ENCODE measurements at places on chromosomes 1 and 21.

DNA sequence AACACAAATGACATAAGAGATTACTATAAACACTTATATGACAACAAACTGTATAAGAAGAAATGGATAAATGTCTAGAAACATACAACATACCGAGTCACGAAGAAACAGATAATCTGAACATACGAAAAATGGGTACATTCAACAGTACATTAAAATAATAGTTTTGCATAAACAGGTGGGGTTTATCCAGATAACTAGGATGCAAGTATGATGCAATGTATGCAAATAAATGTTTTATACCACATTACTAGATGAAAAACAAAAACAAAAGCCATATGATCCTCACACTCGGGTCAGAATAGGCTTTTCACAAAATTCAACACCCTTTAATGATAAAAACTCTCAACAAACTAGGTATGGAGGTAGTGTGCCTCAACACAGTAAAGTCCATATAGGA lies 1585.7 kb downstream of the BRINP3 start:
- no peak for DNase-seq

GRCh38 chr21:35408401-35408800 lies 359.3 kb upstream of the RUNX1 start:
- no peak for DNase-seq

DNA sequence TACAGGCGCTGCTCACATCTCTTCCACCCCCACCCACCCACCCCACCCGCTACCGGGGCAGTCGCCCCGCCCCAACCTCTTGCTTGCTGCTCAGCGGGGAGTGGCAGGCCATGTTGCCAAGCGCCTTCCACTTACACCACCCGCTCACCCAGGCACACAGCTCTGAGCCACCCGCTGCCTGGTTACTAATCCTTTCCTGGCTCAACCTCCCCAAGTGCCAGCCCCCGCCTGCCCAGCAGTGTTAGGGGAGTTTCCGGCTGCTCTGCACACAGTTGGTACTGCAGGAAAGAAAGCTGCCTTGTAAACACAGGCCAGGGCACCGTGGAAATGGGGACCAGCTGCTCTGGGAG lies 56.2 kb downstream of the LACTBL1 start:
- no peak for DNase-seq

GRCh38 chr1:11058026-11058425 lies 1.8 kb downstream of the SRM start:
- DNase-seq: no peak

GRCh38 chr21:34844013-34844923 lies 175.5 kb downstream of the CLIC6 start:
- no peak for DNase-seq

- no peak for DNase-seq
Measured at GRCh38 chr1:237700181-237700580, 190.5 kb downstream of the ZP4 start.

GRCh38 chr1:7454895-7455784 lies 316.0 kb upstream of the VAMP3 start:
- no peak for DNase-seq

- DNase-seq: peak; percentile 65
Measured at GRCh38 chr1:24364975-24365678, 46.0 kb downstream of the GRHL3 start.

DNA sequence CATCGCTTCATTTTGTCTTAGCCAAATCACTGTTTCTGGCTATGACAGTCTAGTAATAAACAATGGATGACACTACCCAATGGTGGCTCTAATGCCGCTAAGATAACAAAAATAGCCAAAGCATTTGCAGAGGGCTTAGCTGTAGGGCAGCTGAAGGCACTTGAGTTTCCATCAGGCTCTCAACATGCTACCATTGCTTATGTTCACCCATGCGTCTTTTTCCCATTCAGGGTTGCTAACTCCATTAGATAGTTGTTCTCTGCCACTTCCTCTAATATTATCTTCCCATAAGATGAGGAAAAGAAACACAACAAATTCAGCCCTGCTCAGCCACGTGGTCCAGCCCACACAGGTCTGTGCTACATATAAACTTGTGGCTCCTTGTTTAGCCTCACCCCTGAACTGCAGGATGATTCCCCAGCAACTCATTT lies 159.6 kb downstream of the TOMM20 start:
- peak; percentile 31 for DNase-seq

DNA sequence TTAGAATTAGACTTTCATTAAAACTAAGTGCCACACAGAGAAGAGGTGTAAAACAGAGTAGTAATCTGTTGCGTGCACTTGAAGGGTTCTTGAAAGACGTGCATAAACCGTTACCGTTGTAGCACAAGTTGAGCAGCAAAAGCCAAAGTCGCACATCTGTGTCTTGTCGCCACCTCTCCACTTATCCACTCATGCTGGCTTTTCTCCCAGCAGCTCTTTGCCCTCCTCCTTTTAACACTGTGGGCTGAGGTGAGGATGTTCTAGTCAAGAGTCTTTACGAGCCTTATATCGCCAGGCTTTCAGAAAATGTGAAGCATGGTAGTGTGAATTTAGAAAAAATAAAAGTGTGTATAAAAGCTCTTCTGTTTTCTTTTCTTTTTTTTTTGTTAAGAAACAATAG lies 48.0 kb downstream of the NR5A2 start:
- no peak for DNase-seq

GRCh38 chr21:25858325-25858724 lies 123.6 kb downstream of the GABPA start:
- DNase-seq: no peak

DNA sequence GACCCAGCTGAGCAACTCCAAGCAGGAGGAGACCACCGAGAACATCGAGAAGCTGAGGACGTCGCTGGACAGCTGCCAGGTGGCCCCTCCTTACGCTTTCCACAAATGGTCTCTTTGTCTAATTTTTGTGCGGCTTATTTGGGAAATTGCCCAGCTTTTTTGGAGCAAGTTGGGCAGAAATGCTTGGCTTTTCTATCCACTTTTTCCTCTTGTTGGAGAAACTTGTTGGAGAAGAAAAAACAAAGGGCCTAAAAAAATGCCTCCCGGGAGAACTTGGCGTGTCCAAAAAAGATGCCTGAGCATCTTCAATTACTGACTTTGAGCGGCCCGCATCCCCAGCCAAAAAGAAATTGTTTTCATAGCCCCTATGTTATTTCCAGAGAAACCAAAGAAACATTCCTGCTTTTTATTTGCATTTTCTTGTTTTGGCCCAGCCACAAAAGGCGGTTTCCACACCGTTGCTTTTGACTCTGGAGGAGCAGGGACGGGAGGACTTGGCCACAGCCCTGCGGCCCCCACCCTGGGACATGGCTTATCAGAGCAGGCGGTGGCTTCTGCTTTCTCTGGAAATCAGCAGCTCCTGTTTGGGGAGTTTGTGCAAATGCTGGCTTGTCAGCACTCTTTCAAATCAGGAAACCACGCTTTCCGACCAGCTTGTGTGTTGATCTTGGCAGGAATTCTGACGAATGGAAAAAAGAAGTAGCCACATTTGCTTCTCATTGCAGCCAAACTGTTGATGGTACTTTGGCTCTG lies 81.2 kb upstream of the EFHD2 start:
- DNase-seq: no peak

GRCh38 chr21:24183077-24183476 lies 1424.2 kb downstream of the MRPL39 start:
- DNase-seq: no peak

- DNase-seq: no peak
Measured at GRCh38 chr1:229035054-229035747, 235.7 kb upstream of the RAB4A start.

- DNase-seq: no peak
Measured at GRCh38 chr1:92619466-92620189, 132.9 kb upstream of the GFI1 start.

- DNase-seq: no peak
Measured at GRCh38 chr1:182387566-182387965, 4.0 kb downstream of the GLUL start.
